Calu3 (cell line): ENCODE measurements at places on chromosomes 2 and 18. TPM values are rescaled to one million over a fixed set of nuclear protein-coding genes. Genes with fewer than 3 reads are reported as not detected.

- no peak for DNase-seq
Measured at GRCh38 chr2:179050755-179051154, 818 bp upstream of the CCDC141 start.

DNA sequence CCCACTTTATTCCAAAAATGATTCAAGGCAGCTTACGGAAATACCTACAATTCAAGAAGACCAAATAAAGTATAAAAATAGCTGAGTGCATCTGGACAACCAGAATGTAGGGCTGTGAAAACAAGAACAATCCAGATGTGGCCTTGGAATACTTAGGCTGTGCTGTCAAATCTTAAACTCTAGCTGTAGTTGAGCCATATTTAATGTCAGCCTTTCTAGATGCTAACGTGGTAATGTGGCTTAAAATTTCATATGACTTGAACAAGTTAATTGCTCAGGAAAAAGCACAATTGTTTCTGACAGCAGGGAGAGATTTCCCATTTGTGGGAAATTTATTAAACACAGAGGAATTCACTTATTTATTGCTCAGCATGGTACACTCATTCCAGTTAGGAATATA is 14.6 kb upstream of the NAPG start:
- DNase-seq: no peak

DNA sequence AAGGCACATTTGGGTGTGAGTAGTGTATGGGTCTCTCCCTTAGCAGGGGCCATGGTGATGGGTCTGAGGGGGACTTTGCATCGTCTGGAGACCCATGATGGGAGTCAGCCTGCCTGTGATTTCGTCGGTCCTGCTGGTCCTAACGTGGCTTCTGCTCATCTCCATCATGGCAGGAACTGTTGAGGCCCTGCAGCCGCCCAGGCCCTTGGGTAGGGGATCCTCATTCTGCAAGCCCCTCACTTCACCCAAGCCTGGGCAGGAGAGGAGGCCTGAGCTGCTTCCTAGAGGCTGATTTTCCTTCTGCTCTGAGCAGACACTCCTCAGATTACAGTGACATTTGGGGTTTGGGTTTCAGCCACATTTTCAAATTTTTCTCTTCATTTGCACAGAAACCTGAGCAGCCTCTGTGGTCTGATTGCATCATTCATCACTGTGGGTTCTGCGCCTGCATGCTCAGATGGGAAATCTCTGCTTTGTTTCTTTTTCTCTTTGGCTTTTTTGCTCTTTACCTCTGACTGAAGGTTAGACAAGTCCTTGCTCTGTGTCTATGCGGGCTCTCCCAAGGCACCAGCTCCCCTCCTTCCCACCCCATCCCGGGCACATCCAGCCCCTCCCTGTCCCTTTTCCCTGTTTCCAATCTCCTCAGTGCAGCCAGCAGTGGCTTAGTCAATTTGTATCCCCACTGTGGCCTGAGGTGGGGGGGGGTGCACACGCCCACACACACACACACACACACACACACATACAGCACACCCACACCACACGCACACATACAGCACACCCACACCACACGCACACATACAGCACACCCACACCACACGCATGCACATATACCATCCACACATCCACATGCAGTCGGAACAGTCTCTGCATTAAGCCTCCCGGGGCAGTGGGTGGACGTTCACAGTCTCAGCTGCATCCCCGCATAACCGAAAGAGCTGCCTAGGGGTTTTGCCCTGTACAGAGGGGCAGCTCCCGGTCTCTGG is 305.4 kb upstream of the HS6ST1 start:
- DNase-seq: no peak

DNA sequence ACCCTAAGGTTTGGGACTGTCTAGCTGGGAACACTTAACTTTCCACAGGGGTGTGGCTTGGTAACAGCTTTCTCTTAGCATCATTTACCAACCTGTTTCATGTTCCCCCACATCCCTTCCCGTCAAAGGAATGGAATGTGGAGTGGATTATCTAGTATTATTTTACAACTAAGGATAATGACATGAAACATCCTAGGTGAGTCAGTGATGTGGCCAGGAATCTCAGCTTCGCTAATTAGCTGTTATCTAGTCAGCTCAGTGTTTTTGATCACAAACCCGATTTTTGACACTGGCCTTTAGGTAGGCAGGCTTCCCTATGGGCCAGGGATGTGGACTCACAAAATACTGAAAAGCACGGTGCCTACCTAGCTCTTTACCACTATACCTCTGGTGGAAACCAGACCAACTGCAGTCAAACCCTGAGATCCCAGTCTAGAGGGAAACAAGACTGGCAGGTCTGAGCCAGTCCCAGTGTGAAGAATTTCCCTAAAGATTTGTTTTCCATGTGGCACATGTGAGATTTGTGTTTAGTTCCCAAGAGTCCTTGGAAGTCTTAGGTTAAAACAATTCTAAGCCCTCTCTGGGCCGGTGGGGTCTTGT is 2.8 kb upstream of the NRP2 start:
- DNase-seq: no peak

Gene GAL3ST2
- total RNA-seq: 0.27 TPM in 1 of 2 replicates, not detected in the other

Gene TMEM17
- 3.3 and 3.6 TPM in 2 replicates for total RNA-seq

Gene GAD1
- 11.2 and 11.5 TPM in 2 replicates for total RNA-seq

Gene NT5C1B
- total RNA-seq: not detected in 2 replicates
